Naive B cell (primary cell): ENCODE measurements at places on chromosomes 5 and 9. TPM values are rescaled to one million over a fixed set of nuclear protein-coding genes. Genes with fewer than 3 reads are reported as not detected.
A peak's percentile ranks its signal among the peaks of the same experiment; 100 is the strongest.

Gene NUTM2F
- polyA plus RNA-seq = not detected

Gene TAF11L5
- polyA plus RNA-seq = not detected

Gene ZNF883
- 2.2 TPM for polyA plus RNA-seq

Gene ABO
- not detected for polyA plus RNA-seq

Gene CCL28
- 20.5 TPM for polyA plus RNA-seq

Gene TMEM215
- polyA plus RNA-seq = not detected

Gene DNAH5
- polyA plus RNA-seq = not detected

Gene ADAMTS2
- not detected for polyA plus RNA-seq

Gene BTNL8
- not detected for polyA plus RNA-seq

Gene OXCT1
- 26.0 TPM for polyA plus RNA-seq

Gene INSYN2B
- polyA plus RNA-seq = not detected

Gene PRSS3
- not detected for polyA plus RNA-seq

Gene MAP1B
- 0.18 TPM for polyA plus RNA-seq

Gene SMIM32
- polyA plus RNA-seq = not detected

Gene SHISAL2B
- polyA plus RNA-seq = not detected

Gene KCTD16
- polyA plus RNA-seq = not detected

Gene PRPF4
- 22.2 TPM for polyA plus RNA-seq

Gene NEURL1B
- not detected for polyA plus RNA-seq

- DNase-seq = no peak
Measured at GRCh38 chr5:60386436-60387050, 313.4 kb downstream of the DEPDC1B start.

DNA sequence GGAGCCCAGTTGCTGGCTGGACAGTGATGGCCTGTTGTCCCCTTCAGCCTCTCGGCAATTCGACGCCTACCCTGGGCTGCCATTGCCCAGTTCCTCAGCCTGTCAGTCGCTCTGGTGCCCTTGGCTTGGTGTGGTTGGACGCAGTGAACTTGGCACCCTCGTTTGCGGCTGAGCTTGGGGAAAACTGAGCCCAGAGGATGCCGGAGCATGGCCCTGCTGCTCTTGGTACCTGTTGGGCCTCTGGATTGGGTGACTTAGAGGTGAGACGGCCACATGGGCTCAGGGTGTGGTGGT lies 16.5 kb downstream of the WNK2 start:
- DNase-seq = no peak

DNA sequence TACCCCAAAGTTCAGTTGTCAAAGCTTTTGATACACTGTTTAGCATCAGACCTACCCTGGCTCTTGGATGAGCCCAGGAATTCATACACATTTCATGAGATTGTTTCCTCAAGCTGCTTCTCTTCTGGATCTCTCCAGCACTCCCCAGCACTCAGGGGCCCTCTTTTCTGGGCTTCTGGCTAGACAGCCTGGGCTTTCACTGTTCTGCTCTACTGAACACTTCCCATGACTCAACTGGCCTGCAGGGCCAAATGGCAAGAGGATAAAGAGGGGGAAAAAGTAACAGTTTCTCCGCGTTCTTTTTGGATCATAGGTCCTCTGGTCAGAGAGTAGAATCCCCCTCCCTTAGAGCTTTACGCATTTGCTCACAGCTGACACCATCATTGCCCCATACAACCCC lies 20.9 kb upstream of the LURAP1L start:
- no peak for DNase-seq

DNA sequence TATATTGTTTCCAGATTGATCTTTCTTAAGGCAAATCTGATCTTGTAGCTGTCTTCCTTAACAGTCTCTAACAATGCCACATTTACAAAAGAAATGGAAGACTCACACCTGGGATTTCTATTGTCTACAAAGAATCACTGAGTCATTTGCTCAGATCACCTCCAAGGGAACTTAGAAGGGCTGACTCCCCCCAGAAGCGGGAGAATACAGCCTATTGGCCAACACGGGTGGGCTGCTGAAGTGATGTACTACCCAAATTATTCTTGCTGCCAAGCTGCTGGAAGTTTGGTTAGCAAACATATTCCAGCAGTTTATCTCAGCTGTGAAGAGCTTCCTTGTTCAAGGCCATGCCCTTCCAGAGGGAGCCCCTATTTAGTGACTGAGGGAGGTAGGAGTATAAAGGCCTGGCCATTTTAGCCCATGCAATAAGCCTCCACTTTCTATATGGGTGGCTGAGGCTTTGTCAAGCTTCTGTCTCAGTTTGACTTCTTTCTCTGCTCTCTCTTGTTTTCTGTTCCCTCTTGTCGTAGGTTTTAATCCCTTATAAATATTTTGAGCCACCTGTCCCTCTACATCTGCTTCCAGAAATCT lies 379.4 kb downstream of the PRR16 start:
- DNase-seq = no peak

- DNase-seq = no peak
Measured at GRCh38 chr5:138441221-138441620, 2.4 kb downstream of the REEP2 start.

DNA sequence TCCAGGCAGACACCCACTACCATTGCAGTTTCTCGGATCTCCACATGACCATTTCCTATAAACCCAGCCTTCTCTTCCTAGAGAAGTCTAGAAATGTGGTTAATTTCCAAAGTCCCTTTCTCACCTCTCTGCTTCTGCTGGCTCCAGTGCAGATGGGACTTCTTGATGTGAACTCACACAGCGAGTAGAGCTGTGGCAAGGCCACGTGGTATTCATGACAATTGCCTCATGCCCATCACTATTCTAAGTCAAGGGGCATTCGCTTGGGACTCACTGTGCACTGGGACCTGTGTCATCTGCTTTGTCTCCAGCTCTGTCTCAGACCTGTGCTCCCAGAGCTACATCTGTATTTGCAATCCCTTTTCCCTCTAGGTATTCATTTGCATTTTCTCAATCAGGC lies 6.2 kb downstream of the CD180 start:
- no peak for DNase-seq

- no peak for DNase-seq
Measured at GRCh38 chr5:40492056-40492455, 187.7 kb upstream of the PTGER4 start.

GRCh38 chr5:133939668-133940067 lies 28.8 kb downstream of the C5orf15 start:
- DNase-seq = no peak

DNA sequence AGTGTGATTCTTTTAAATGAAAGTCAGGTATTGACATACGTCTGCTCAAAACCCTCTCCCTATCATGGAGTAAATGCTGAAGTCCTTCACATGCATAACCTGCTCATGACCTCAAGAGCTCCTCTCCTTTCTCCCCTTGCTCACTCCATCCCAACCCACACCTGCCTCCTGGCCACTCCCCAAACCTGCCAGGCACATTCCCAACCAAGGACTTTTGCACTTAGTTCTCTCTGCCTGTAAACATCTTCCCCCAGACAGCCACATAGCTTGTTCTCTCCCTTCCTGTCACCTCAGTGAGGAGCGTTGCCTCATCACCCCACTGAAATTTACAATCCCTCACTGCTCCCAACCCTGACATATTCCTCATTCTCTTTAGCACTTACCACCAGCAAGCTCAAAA lies 8.7 kb downstream of the SETD9 start:
- no peak for DNase-seq

GRCh38 chr5:149636861-149637246 lies 55.6 kb downstream of the ARHGEF37 start:
- peak; percentile 46 for DNase-seq

- DNase-seq = no peak
Measured at GRCh38 chr9:109193974-109194556, 27.0 kb upstream of the FRRS1L start.

DNA sequence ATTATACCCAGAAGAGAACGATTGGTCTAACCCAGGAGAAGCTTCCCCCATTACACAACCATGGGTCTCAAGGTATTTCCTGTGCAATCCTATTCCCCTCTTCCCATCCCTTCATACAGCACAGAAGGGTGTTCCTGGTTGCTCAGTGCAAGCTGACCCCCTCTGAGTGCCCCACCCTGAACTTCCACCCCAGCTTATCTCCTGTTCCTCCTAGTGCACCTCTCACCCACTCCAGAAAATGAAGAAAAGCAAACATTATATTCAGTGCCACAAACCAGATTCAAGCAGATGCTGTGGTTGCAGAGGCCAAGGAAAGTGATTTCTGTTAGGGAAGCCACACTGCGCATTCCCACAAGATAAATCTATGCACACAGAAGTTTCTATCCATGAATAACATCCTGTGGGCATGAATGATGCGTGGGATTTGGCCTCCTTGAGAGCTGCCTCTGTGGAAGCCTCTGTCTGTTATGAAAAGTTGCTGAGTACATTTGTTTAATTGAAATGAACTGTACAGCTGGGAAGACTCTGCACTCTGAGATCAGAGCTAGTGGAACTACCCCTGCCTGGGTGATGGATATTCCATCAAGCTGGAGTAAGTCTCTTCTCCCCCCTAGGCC lies 2.2 kb upstream of the OR2S2 start:
- no peak for DNase-seq

DNA sequence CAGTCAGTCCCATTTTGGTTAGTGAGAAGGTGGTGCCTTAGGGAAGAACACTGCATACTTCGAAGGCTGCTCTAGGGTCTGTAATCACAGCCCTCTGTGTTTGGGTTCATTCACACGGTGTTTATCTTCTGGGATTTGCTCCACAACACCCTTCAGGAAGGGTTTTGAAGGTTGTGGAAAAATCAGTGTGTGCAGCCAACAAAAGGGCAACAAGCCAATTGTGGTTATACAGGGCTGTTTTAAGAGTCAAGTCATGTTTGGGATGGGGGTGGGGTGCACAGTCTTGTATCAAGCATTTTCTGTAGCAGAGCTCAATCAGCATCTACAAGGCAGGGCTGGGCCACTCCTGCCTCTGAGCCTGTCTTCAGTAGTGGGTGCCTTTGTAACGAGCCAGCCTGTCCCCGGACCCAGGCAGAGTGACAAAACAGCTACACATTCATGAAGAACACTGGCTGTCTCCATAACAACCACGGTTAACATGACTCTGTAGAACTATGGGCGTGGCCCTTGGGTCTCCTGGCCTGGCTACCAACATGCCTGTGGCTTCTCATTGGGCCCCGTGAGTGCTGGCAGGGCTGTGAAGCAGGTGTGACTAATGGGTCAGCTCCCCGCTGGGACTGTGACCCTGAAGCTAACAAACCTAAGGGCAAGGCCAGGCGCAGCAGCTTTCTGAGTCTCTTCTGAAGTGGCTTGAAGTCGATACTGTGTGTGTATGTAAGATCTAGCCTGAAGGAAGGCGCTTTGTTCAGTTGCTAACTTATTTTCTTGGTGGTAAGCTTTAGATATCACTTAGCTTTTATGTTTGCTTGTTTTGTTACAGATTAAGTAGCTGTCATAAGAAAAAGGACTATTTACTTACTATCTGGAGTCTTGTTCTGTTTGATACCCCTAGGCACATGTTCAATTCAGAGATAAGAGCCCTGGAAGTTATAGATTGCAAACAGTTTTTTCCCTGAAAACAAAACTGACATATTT lies 27.9 kb upstream of the GOLM1 start:
- no peak for DNase-seq

GRCh38 chr5:170479484-170479883 lies 24.3 kb upstream of the KCNIP1 start:
- DNase-seq = no peak

GRCh38 chr9:94824913-94825610 lies 98.6 kb downstream of the AOPEP start:
- DNase-seq = no peak

- DNase-seq = no peak
Measured at GRCh38 chr5:44891116-44891515, 82.4 kb downstream of the MRPS30 start.

DNA sequence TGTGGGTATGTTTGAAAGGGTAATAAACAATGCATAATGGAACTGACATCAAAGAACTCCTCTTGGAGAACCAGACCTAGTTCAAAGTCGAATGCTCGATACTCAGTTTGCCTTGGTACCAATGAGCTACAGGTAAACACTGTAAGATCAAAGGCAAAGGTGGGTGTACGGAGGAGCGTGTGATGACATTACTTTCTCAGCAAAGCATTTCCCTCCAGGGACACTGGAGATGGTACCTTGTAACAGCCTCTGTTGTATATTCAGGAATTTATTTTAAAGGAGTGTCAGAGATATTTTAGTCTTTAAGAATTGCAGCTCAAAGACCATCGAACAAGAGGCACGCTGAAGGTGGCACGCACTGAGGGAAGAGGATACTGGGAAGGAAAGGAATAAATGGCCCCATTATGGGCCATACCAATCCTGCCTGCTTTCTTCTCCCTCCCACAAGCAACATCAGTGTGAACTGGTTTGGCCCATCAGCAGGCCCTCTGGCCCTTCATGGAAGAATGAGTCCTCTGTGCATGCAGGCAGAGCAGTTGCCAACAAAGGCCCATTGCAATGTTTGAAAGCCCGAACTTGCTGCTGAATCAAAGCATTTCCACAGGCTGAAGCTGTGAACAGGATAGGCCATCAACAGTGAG lies 410.2 kb downstream of the ACTL7B start:
- no peak for DNase-seq

DNA sequence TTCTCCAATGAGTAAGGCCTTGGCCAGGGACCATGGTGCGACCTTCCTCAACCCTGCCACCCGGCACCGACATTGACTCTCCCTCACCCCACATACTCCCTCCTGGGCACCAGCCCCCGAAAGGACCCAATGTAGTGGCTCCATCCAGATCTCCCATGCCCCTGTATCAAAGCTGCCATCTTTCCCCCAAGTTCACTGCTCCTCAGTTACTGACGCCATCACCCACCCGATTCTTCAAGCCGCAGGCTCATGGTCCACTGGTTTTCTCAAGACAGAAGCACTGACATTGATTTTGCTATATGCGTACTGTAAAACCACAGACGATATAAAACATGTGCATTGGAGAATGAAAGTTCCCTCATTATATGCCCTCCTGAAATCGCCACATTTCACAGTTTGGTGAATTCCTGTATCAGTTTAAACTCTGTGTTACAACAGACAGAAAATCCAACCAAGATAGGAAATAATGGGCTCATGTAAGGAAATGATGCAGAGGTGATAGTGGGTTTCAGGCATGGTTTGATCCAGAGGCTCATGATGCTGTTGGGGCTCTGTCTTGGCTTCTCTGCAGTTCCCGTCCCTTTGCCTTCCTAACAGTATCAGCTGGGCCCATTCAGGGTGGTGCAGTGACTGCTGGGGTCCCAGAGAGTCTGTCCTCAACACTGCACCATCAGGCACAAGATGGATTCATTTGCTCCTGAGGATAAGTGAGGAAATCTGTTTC lies 207.3 kb upstream of the IER5L start:
- peak; percentile 45 for DNase-seq
